ENCODE measurements at places on chromosomes 6 and 20.

DNA sequence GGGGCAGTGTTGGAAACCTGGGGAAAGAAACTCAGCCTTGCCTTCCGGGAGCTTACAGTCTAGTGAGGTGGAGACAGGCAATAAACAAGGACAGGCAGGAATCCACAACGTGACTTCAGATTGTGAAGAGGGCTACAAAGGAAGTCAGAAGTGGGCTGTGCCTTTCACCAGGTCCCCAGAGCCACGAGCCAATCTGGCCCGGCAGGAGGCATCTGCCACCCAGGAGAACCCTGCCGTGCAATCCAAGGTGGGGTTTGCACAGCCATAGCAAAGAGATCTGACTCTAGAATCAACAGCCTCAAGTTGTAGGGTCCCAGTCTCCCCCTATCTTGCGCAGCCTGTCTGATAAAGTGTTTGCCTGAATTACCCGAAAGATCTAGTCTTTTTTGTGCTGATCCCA, 5.5 kb downstream of the SLC32A1 start:
- no peak for DNase-seq

- no peak for DNase-seq
Observed at GRCh38 chr20:33839591-33839990, 28.4 kb downstream of the CHMP4B start.

DNA sequence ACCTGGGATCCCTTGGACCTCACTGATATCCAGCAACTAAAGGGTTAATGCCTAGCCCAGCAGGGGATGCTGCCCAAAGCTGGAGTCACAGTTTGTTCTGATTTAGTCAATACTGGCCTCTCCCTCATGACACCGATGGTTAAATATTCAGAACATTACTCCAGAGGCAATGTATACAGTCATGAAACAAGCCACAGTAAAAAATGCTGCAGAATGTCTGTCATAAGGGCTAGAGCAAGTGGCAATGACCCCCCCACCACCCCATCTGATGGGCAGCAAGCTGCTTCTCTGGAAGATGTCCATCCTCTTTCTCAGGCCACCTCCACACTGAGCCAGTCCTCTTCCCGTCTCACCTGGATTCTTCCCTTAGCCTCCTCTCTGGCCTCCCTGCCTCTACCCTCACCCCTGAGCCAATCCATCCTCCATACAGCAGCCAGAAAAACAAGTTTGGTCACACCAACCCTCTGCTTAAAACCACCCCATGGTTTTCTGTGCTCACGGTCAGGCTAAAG, 99.0 kb upstream of the KCNG1 start:
- no peak for DNase-seq

DNA sequence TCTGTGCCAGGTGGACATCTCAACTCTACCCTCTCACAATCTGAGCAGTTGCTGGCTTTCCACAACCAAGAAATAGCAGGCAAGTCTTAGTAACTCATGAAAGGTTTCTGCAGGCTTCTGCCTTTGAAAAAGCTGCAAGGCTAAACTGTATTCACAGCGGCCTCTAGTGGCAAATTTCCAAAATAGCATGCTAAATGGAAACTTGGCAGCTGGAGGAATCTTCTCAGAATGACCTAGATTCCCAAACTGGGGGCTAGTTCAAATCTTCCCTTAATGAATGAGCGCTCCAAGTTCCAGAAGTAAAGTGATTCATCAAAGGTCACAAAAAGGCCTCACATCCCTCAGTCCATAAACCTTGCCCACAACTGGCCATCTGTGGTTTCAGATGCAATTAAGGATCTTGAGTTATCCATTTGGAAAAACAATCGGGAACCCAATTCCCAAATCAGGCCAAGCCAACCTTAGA, 11.9 kb upstream of the CPNE5 start:
- no peak for DNase-seq

- no peak for DNase-seq
Observed at GRCh38 chr6:170187669-170188566, 103.0 kb downstream of the DLL1 start.

GRCh38 chr6:1603708-1604107, 6.0 kb upstream of the FOXC1 start:
- no peak for DNase-seq

DNA sequence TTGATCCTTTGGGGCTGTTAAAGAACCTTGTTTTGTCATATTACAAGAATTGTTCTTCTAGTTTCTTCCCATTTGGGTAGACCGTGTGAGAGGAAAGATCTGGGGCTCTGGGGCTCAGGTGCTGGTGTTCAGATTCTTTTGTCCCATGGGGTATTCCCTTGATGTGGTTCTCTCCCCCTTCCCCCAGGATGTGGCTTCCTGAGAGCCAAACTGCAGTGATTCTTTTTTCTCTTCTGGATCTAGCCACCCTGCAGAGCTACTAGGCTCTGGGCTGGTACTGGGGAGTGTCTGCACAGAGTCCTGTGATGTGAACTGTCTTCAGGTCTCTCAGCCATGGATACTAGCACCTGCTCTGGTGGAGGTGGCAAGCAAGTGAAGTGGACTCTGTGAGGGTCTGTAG, 480.5 kb upstream of the MAN1A1 start:
- no peak for DNase-seq

DNA sequence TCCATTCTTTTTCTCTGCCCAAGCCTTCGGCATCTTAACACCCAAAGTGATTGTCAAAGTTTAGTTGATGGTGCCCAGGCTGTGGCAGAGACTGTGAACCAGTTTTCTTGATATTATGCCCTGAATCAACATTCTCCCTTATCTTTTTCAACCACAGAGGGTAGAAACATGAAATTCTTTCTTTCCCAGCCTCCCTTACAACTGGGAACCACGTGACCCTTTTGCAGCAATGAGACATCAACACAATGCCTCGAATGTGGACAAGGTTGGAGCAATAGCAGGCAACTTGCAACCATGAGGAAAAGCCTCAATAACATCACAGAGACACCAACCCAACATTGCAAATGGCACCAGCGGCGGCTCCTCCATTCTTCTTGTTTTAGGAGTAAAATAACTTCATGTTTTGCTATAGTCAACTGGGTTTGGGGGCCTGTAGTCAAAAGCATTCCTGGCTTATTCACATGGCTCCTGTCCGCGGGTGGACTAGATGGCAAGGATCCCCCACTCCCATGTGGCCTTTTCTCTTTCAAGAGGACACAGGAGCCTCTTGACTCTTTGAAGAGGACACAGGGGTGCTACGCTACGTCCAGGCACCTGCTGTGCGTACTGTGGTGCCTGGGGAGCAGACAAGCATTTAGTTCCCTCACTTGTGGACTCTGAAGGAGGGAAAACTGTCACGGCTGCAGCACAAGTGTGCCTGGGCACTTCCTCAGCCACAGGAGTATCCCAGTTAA, 90.5 kb downstream of the NOL4L start:
- no peak for DNase-seq

GRCh38 chr6:141103246-141103645, 1029.5 kb upstream of the GJE1 start:
- DNase-seq, result no peak

DNA sequence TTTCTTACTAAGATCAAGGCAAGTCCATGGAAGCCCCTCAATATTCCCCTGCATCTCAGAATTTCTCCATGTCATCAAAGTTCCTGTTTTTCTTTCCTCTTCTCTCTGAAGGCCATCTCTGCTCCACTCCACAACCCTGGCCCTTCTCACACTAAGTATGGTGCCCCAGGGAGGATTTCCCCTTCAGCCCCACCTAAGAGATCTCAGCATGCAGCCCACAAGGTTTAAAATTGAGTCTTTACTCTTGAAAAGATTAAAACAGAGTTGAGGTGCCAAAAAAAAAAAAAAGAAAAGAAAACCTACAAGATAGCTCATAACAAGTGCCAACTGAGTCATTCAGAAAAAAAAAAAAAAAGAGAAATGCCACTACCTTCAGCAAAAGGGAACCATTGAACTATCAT, 36.5 kb upstream of the TNFAIP3 start:
- DNase-seq, result no peak

DNA sequence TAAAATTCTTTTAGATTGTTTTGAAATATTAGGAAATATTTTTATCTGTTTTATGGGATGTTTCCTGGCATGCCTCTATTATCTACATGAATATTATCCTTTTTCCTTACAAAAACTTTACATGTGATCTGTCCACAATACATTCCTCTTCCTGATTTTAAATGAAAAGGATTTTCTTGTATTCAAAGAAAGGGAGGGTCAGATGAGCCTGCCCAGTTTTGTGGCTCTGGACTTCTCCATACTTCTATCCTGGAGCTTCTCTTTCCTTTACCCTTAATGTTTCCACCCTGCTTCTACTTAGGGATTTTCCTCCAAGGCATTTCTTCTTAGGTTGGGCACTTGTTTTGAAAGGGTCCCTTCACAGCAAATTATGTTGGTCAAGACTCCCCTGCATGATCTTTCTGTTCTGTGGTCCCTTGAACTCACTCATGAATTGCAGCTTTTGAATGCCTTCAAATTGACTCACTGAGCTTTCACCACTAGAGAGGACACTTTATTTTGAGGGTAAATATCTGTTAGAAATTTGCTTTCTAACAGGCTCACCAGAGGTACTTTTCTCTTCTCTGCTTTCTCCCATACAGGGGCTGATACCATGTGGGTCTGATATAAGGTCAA, 104.9 kb downstream of the CENPW start:
- no peak for DNase-seq

DNA sequence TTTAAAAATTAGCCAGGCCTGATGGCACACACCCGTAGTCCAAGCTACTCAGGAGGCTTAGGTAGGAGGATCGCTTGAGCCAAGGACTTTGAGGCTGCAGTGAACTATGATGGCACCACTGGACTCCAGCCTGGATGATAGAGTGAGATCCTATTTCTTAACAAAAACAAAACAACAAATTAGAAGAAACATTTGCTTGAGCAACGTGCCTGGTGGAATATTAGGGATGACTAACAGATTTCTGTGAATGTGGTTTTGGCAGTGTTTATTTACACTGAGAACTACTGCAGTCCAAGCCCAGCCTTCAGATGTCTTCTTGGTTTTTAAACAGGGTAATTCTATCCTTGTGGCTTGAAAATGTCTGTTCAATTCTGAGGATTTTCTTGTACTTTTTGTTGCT, 9.2 kb downstream of the PPP1R3G start:
- DNase-seq, result no peak

- peak; percentile 60 for DNase-seq
Observed at GRCh38 chr6:31270788-31271640, 878 bp downstream of the HLA-C start.
